CD4-positive, alpha-beta memory T cell (primary cell): ENCODE measurements at places on chromosomes 3 and 15. TPM values are rescaled to one million over a fixed set of nuclear protein-coding genes. Genes with fewer than 3 reads are reported as not detected.

- DNase-seq: no peak
Observed at GRCh38 chr15:92178911-92179310, 214.8 kb upstream of the ST8SIA2 start.

Gene DZIP3
- 15.3 TPM for total RNA-seq

DNA sequence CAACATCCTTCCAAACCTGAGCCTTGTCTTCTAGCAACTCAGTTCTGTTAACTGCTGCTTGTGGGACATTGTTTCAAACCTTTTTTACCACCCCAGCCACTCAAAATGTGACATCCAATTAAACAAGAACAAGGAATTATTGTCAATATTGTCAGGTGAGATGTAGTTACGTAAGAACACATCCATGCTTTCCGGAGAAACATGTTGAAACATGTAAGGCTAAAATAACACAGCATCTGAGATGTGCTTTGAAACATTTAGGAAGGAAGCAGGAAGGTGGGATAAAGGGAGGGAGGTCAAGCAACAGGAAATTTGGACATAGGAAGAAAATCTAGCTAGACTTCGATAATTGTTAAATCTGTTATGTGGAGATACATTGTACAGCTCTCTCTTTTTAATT, 50.9 kb upstream of the PRICKLE2 start:
- DNase-seq: no peak

- no peak for DNase-seq
Observed at GRCh38 chr15:32706704-32707103, 11.1 kb upstream of the GREM1 start.

GRCh38 chr15:99412626-99413025, 153.2 kb upstream of the MEF2A start:
- no peak for DNase-seq
